NCI-H226 (cell line): ENCODE measurements at places on chromosomes 12 and 14.
A peak's percentile ranks its signal among the peaks of the same experiment; 100 is the strongest.

DNA sequence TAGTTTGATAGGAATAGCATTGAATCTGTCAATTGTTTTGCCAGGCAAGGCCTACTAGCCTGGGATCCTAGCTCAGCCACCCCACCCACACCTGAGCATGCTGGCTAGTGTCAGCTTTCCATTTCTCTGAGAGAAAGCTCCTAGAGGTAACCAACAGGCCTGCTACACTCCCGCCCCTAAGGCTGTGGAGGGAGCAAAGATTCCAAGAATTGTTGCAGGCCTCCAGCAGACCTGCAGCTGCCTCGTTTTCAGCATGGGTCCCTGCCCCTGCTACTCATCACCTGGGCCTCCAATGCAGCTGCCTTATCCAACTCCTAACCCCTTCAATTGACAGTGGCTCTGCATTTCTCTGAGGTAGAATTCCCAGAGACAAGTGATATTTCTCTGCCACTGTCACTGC is 852.4 kb upstream of the MDGA2 start:
- DNase-seq, result no peak

DNA sequence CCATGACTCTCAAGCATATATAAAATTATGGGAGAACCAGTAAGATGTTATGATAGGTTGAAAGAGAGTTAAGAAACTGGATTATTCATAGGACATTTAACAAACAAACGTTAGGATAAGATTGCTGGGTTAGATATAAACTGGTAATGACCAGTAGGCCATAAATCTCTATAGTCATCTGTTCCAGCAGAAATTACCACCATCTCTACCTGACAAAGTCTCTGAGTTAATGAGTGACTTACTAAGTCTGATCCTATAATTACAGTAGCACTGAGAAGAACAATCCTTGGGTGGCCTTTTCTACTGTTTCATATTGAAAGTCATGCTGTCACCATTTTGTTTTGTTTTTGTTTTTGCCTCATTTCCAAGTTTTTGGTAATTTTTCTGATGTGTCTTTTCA is 136.9 kb upstream of the CNOT2 start:
- DNase-seq, result no peak

GRCh38 chr14:96102081-96102856 is 63.1 kb downstream of the C14orf132 start:
- peak; percentile 54 for DNase-seq

DNA sequence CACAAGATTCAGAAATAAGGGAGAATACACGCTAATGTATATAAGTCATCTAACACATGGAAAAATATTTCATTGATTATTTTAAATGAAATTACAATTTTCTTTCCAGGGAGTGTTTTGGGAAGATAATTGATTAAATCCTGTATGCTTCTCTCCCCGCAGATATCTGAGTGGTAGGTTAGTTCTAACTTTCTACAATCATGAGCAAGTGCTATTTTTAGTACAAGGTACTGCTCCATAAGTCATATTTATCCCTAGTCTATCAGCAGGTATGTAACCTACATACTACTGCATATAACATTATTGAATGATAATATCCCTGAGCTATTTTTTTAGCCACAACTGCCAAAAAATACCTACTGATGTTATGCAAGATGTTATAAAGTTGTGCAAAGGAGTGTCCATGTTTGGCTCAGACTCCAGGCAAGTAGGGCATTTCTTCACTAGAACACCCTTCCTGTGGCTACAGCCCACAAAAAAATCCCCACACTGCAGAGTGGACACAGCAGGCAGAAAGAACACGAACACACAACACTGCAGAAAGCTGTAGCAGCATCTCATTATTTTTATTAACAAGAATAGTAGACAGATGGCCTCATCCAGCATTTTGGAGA is 87.0 kb downstream of the SEC23A start:
- peak; percentile 12 for DNase-seq

GRCh38 chr14:74618078-74618952 is 6.3 kb upstream of the LTBP2 start:
- no peak for DNase-seq

DNA sequence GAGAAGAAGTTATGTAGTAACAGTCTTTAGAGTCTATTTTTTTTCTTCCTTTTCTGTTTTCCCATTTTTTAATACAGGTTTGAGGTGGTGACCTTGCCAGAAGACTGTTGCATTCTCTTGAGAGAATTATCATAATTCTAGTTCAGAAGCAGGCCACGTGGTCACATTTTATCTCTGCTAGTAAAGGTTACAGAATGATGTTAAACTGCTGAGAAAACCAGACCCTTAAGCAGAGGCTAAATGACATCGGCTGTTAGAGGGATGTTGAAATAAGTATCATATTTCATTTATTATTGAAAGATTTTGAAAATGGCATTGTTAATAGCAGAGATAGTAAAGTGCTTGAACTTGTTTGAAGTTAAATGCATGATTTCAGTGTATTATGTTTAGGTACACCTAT is 49.2 kb downstream of the BRMS1L start:
- no peak for DNase-seq
